ENCODE measurements at places on chromosomes 4 and X. TPM values are rescaled to one million over a fixed set of nuclear protein-coding genes. Genes with fewer than 3 reads are reported as not detected.

The ANOS1 gene
- total RNA-seq, result not detected

The C1GALT1C1 gene
- total RNA-seq, result 21.7 TPM

GRCh38 chrX:110992611-110993010 lies 103.4 kb upstream of the PAK3 start:
- DNase-seq, result peak; percentile 58

GRCh38 chr4:128711361-128711760 lies 98.1 kb upstream of the JADE1 start:
- no peak for DNase-seq

DNA sequence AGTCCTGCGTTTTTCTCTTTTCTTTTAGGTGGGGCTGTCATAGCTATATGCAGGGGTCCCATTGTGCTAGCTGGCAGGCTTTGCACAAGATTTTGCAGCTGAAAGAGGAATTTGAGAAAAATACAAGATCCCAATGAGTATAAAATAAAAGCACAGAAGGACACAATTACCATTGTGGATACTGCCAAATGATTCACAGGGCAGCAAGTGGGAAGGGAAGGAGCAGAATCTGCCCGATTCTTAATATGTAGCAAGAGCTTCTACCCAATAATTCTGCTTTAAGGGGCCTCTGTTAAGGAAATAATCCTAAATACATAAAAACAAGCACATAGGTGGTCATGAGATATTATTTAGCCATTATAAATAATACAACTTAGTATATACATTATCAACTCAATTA lies 25.9 kb upstream of the ING2 start:
- no peak for DNase-seq
